PC-3 (cell line): ENCODE measurements at places on chromosomes 7 and 10. TPM values are rescaled to one million over a fixed set of nuclear protein-coding genes. Genes with fewer than 3 reads are reported as not detected.

PYROXD2 gene
- total RNA-seq: 3.1 and 9.4 TPM in 2 replicates

COBL gene
- 8.6 and 8.8 TPM in 2 replicates for total RNA-seq

WIPF3 gene
- 3.3 and 3.4 TPM in 2 replicates for total RNA-seq

KAZALD1 gene
- total RNA-seq: 24.9 and 25.1 TPM in 2 replicates

SPACDR gene
- total RNA-seq: 0.11 and 2.5 TPM in 2 replicates

SFTPA1 gene
- total RNA-seq: not detected in 2 replicates

TEX36 gene
- not detected in 2 replicates for total RNA-seq

HOXA9 gene
- 69.0 and 85.3 TPM in 2 replicates for total RNA-seq

COL28A1 gene
- 0.26 TPM in 1 of 2 replicates, not detected in the other for total RNA-seq

DNAH11 gene
- total RNA-seq: 1.6 and 5.2 TPM in 2 replicates

SLC35G1 gene
- 4.1 and 6.9 TPM in 2 replicates for total RNA-seq

DNAJC12 gene
- 14.2 and 15.5 TPM in 2 replicates for total RNA-seq

CYP26C1 gene
- 0.17 TPM in 1 of 2 replicates, not detected in the other for total RNA-seq

ADAM22 gene
- total RNA-seq: 4.4 and 5.9 TPM in 2 replicates

CLRN3 gene
- total RNA-seq: not detected in 2 replicates

EBLN1 gene
- not detected in 2 replicates for total RNA-seq

KIF5B gene
- total RNA-seq: 76.7 and 84.4 TPM in 2 replicates

TLX1 gene
- not detected in 2 replicates for total RNA-seq

MOGAT3 gene
- total RNA-seq: not detected in 2 replicates

CTAGE6 gene
- total RNA-seq: not detected in 2 replicates

NXPH1 gene
- not detected in 2 replicates for total RNA-seq

HTR7 gene
- 0.29 and 0.62 TPM in 2 replicates for total RNA-seq

THAP5 gene
- total RNA-seq: 8.1 and 11.8 TPM in 2 replicates

CREB5 gene
- total RNA-seq: 5.2 and 6.0 TPM in 2 replicates

MMD2 gene
- not detected in 2 replicates for total RNA-seq

PTPN20 gene
- 3.6 and 3.9 TPM in 2 replicates for total RNA-seq
